ENCODE measurements at places on chromosomes 16 and 17.

GRCh38 chr17:30831663-30832437 is at the start of gene ATAD5:
Gene ATAD5 (plus strand): TSS chr17:30831966. CDS start chr17:30832348, 382 bp downstream.
- peak; percentile 73 for DNase-seq

GRCh38 chr16:57639172-57639887 is 10.9 kb downstream of the ADGRG1 start:
- no peak for DNase-seq

GRCh38 chr17:29962656-29963055 is 21.2 kb downstream of the EFCAB5 start:
- no peak for DNase-seq

GRCh38 chr17:43679911-43680310 is 18.2 kb upstream of the MEOX1 start:
- no peak for DNase-seq

- DNase-seq: no peak
Measured at GRCh38 chr17:29103341-29103740, 60.4 kb downstream of the PIPOX start.

DNA sequence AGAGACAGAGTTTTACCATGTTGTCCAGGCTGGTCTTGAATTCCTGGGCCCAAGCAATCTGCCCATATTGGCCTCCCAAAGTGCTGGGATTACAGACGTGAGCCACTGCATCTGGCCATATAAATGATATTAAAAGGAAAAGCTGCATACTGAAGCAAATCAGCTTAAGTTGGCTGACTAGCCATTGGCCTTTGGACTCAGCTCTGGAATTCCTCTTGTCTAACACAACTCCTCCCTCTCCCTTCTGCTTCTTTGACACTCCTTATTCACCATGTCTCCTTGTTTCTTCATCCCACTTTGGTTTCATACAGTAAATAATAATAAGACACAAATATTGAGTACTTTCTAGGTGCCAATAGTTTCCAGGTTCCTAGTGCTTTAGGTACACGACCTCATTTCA is 7.5 kb downstream of the KRT12 start:
- DNase-seq: no peak

DNA sequence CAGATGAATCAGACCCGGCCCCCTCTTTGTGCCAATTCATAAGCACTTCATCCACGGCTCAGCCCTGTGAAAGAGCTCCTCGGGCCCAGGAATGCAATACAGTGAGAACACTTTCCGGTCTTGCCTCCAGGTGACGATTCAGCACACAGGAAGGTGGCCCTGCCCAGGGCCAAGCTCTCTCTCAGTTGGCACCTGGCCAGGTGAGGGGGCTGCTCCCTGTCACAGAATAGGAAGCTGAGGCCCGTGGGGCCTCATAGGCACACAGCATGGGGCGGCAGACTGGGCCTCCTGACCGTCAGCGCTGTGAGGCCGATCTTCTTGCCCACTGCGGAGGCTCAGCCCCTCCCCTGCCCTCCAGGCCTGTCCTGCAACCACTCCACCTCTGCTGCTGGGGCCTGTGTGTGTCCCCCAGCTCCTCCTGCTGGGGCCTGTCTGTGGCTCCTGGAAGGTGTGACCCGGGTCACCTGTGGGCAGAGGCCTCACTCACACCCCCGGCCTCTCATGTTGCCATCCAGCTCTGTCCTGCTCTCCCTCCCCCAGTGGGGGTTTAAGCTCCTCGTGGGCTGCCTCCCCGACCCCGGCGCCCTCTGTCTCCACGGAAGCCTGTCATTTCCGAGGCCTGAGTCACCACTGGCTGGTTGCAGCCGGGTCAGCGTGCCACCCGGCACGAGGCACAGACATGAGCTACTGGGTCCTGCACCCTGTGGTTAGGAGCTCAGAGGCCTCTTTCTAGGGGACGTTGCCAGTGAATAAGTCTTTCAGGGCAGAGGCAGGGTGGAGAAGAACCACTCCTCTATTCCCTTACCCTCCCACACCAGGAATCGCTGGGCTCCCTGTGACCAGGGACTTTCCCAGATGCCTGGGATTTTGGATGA is 114.4 kb downstream of the SEC14L1 start:
- DNase-seq: no peak

- DNase-seq: no peak
Measured at GRCh38 chr17:44334315-44334714, 9.7 kb upstream of the SLC25A39 start.

- DNase-seq: no peak
Measured at GRCh38 chr17:60529806-60530205, 3.8 kb upstream of the APPBP2 start.

- DNase-seq: no peak
Measured at GRCh38 chr16:89545831-89546574, 14.5 kb upstream of the RPL13 start.
